Astrocyte of the cerebellum (primary cell): ENCODE measurements at places on chromosomes 6 and 20.

DNA sequence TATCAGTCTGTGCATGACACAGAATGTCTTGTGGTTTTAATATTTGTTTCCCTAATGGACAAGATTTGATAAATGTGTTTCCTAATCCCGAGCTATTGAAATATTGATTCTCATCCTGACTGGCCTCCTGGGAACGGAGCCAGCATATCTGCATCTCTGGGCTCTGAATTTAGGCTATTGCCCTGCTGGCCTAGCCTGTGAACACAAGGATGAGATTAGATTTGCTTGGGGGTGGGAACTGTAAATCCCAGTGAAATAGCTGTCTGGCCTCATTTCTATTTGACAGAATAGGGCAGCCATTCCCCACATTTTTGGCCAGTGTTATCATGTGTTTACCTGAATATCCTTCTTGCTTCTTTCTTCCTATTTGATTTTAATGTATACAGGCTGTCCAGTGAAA is 198.4 kb upstream of the SOX4 start:
- DNase-seq = no peak

DNA sequence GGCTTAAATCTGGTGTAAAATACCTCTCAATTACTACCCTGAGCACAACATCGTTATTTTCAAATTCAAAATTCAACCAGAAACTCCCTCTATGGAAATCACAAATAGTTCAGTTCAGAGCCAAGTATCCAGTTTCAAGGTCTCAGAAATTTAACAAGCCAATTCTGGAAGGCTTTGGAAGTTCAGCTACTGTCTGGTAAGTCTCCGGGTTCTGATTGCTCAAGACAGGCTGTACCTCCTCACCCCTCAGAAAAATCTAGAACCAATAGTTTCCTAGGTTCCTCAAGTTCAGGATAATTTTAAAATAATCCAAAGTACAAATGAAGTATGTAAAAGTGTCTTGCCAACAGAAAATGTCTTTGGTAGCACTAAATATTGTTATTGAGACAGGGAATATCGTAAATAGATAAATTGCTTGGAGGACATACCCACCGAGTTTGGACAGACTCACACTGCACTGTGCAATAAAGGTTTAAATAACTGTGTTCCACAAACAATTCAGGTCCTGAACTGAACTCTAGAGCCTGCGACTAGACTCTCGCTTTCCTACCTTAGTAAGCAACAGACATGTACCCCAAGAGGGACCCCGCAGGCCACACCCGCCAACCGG is 729 bp downstream of the ATG5 start:
- no peak for DNase-seq

DNA sequence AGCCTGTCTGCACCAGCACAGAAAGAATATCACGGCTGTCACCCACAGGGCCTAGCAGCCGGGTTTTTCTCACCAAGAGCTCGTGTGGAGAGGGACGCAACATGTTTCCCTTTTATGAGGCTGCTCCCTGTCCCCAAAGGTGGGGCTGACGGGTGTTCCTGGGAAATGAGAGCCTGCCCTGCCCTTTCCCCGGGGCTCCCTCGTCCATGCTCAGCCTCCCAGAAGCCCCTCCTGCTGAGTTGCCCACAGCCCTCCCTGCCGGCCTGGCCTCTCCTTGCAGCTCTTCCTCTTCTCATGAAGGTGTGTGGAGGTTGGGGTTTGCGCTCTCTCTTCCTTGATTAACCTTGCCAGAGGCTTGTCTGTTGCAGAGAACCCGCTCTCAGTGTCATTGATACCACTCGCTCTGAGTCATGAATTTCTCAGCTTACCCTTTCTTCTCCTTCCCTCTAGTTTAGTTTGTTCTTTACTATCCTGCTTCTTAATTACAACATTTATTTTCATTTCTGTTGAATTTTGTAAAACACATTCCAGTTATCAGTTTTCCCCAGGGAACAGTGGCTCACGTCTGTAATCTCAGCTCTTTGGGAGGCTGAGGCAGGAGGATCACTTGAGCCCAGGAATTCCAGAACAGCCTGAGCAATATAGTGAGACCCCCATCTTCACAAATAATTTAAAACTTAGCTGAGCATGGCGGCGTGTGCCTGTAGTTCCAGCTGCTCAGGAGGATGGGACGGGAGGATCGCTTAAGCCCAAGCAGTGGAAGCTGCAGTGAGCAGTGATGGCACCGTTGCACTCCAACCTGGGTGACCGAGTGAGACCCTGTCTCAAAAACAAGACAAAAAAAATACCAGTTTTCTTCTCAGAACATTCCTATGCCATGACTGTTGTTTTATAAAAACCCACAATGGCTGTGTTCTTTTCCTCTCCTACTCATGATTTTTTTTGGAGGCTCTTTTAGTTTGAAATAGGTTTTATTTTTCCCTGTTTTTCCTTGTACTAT is 103.8 kb downstream of the TMEM242 start:
- DNase-seq = peak; percentile 26

DNA sequence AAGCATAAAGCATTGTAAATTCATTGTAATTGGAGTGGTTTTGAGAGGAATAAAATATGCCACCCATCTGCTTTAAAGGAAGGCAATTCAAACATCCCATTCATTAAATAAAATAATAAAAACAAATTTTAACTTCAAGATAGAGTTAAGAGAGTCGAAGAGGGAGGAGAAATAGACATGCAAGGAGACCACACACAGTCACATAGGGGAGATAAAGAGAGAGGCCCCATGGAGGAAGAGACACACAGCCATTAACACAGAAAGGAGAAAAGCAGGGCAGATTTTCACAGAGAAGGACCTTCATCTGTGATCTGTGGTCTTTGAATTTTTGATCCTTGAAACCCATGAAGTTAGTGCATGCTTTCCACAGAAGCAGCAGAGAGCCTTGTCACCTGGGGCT is 214.3 kb upstream of the TCF21 start:
- DNase-seq = no peak

- DNase-seq = no peak
Measured at GRCh38 chr6:499617-500016, 108.1 kb downstream of the IRF4 start.

DNA sequence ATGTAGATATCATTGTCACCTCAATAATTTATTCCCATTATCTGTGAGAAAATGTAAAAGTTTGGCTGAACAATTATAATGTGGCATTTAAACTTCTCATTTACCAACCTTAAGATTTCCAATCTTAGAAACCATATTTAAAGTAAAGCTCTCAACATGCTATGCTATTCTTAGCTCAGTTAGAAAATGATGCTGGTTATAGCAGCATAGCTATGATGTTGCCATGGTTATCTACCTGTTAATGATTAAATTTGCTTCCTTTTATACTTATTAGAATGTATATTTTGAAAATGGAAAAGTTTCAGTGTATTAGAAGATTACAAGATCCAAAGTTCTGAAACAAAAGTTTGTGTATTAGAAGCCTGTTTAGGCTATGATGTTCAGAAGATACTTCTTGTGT is 110.1 kb downstream of the GPR63 start:
- no peak for DNase-seq

DNA sequence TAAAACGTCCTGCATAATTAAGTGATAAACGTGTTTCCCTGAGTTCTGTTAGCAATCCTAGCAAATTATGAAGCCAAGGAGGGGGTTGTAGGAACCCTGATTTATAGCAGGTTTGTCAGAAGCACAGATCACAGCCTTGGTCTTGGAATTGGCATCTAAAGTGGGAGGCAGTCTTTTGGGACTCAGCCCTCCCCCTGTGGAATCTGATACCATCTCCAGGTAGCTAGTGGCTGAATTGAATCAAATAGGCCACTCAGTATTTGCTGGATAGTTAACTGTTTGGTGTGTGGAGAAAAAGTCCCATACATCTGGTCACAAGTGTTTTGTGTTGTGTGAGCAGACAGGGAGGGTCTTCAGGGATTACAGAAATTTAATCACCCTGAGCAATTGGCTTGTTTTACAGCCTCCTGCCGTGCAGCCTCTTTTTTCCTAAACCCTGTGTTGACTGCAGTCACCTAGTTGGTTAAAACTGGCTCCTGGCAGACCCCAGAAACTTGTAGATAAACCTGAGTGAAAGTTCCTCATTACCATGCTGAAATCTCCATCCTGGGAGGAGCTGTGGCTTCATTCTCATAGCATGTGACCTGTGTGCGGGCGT is 19.0 kb upstream of the KIFC1 start:
- DNase-seq = no peak

- no peak for DNase-seq
Measured at GRCh38 chr6:130027948-130028347, 9.6 kb downstream of the L3MBTL3 start.

- no peak for DNase-seq
Measured at GRCh38 chr6:70673601-70674000, 5.9 kb downstream of the SMAP1 start.

- no peak for DNase-seq
Measured at GRCh38 chr6:43951063-43951755, 176.0 kb downstream of the MRPL14 start.

- no peak for DNase-seq
Measured at GRCh38 chr6:22631091-22631490, 61.7 kb downstream of the HDGFL1 start.

DNA sequence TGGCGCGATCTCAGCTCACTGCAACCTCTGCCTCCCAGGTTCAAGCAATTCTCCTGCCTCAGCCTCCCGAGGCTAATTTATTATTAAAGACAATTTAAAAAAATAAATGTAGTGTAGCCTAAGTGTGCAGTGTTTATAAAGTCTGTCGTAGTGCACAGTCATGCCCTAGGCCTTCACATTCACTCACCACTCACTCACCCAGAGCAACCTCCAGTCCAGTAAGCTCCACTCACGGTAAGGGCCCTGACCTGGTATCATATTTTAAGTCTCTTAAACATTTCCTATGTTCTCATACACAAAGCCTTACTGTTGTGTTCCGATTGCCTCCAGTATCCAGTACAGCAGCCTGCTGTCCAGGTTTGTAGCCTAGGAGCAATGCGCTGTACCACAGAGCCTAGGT is 168.2 kb upstream of the FOXQ1 start:
- DNase-seq = no peak

- no peak for DNase-seq
Measured at GRCh38 chr6:106064756-106065155, 21.4 kb upstream of the PRDM1 start.

DNA sequence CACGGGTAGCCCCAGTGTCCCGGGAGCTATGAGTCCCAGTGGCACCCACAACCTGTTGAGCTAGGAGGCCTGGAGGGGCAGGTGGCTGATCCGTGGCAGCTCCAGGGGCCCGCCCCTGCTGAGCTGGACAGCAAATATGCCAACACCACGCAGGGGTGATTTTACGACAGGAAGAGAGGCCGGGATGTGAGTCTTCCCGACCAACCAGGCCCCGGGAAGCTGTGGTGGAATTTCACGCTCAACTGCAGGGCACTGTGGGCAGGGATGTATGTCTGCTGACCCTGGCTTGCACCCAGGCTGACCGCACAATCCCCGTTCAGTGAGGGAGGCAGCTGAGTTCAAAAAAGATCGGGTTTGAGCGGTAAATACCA is 183.9 kb downstream of the ERMARD start:
- peak; percentile 24 for DNase-seq

- no peak for DNase-seq
Measured at GRCh38 chr6:12069891-12070529, 57.9 kb downstream of the HIVEP1 start.

GRCh38 chr6:78580923-78581322 is 286.4 kb upstream of the IRAK1BP1 start:
- no peak for DNase-seq

GRCh38 chr6:11208267-11208666 is 24.2 kb downstream of the NEDD9 start:
- DNase-seq = no peak

GRCh38 chr20:64116016-64116415 is 8.7 kb upstream of the NPBWR2 start:
- no peak for DNase-seq

DNA sequence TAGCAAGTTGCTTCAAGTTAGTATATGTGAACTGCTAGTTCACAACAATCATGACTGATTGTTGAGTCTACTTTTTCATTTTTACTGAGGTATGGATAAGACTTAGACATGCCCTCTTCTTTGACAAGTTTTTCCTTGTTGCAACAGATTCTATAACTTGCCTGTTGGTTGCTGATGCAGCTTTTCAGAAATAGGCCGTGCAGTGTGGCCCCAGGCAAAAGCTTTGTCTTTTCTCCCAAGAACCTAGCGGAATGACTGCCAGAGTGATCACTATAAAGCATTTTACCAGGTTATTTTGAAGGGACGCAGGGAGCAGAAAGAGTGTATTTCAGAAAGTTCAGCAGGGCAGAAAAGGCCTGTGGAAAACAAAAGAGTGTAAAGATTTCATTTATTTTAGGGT is 16.0 kb downstream of the HECA start:
- no peak for DNase-seq

DNA sequence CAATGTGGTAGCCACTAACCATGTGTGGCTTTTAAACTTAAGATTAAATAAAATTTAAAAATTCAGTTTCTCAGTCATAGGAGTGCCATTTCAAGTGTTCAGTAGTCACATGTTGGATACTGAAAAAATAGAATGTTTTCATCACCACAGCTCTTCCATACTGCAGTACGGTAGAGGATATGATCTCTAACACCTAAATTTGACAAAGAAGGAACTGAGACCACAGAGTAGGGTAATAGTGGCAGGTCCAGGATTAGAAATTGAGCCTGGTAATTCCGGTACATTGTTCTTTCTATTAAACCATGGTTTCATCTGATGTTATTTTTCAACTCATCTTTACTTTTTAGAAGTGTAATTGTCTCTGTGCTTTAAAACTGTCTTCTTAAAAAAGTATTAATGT is 104.0 kb downstream of the CD2AP start:
- no peak for DNase-seq

- DNase-seq = no peak
Measured at GRCh38 chr6:158799051-158799792, 19.9 kb downstream of the EZR start.

GRCh38 chr20:56345911-56346310 is 12.9 kb upstream of the FAM210B start:
- DNase-seq = no peak

DNA sequence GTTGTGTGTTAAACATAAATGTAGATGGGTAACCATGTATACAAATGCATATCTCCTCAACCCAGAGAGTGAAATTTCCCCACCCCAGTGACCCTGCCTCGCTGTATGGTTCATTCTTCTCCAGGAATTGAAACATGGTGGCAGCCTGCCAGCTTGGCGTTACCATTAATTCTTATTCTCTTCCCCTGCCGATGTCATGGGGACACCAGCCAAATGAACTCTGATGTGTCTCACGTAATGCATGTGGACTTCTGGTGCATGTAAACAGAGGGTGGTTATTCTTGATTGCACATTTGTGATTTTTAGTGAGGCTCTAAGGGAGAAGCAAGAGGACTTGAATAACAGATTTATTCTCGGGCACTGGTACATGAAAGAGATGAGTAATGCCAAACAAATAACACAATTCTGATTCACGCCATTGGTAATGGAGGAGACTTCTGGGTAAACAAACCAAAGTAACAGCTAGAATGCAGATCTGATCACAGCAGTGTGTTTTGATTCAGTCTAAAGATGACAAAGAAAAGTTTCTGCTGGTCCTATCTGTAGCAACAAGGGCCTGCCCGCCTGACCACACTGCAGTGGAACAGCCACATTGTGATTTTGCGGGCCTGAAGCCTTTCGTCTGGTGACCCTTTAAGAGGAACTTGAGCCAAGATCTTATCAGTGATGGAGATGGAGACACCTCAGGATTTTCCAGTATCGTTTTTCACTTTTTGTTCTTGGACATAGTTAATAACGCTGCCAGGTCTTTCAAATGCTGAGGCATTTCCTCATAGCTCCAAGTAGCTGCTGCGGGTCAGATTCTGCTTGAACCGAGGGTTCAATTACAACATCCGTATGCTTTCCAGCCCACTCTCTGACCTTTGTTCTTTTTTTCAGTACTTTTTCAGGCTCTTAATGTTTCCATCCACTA is 171.8 kb upstream of the AKAP12 start:
- DNase-seq = peak; percentile 84
